ENCODE measurements at places on chromosomes 1 and 21.
A peak's percentile ranks its signal among the peaks of the same experiment; 100 is the strongest.

- no peak for DNase-seq
These were observed 34.4 kb upstream of the PADI1 start for GRCh38 chr1:17170571-17170970.

DNA sequence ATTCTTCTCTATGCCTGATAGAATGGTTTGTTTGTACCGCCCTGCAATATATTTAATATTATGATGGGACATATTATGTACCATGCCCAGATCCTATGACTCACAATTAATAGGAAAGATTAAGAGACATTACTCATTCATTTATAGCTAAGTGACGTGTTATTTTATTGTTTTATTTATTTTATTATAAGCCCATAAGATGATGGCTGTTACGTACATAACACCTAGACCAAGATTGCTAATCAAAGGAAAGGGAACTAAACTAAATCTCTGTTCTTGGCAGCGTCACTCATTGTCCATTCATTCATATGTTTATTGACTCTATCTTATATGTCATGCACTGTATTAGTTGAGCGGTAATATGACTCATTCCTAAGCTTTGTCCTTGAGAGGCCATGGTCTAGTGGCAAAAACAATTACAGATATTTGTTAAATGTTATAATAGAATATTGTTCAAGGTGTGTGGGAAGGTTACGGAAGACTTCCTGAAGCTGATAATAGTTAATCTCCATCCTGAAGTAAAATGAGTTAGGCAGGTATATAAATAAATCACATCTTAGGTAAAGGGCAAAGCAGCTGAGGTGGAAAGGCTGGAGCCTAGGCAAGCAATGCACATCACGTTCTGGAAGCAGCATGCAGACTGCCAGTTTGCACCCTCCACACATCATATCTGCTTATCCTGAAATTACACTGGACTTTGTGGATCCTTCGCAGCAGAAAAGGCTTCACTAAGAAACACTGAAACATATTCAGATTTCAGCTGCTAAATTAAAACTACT is 16.6 kb upstream of the CD55 start:
- no peak for DNase-seq

DNA sequence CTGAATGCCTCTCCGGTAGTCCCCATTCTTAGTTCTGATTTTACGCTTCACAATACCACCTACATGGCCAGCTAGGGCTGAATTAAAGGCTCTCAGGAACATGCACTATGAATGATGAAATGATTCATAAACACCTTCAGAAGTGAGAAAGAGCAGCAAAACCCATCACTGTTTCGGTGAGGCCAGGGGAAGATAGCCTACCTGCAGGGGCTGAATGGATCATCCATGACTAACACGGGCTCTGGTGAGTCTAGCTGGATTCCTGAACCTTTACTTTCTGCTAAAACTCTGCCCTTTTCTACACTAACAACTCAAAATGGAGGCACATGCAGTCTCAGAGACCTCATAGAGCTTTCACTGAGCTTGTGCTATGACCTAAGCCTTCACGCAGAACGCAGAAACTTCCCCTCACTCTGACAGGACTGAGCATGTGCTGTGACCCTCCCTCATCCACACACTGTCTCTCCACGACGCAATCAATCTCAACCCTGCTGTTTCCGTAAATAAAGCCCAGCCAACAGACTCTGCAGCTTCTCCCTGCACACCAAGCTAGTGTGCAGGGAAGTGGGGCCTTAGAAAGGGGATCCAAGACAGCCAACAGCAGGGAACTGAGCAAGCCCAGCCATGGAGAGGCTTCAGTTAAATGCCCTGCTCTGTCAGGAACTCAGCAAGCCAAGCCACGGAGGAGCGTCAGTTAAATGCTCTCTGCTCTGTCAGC is 207.8 kb downstream of the SLC45A1 start:
- peak; percentile 89 for DNase-seq

DNA sequence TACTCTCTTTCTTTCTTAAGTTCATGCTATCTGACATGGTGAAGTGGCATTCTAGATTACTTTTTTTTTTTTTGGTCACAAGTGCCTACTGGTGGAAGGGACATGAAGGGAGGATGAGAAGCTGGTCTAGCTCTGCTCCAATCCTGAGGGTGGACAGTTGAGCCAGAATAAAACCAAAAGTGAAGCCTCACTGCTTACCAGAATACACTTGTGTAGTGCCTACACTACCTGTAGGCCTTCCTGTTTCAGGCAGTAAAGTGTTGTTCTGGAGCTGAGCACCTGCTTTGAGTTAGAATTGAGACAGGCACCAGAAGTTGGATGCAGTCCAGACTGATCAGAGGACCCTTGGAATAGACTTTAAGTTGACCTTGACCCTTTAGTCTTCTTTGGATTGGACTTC is 40.4 kb upstream of the APOBEC4 start:
- DNase-seq, result no peak

DNA sequence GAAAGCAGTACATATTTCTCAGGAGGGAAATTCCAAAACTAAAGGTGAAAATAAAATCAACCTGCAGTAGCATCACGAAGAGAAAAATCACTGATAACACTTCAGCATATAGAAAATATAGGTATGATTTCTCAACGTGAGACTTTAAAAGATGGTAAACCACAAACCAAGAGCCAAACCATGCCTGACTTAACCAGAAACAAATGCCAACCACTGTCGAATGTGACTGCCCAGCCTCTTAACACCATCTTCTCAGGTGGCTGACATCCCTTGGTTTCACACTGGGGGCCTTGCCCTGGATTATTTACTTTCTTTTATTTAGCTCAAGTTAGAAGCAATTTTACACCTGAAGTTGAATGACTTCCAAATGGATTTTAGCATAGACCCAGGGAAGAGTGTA is 10.1 kb downstream of the HMGCS2 start:
- DNase-seq, result no peak

All from NCI-H2081 treated with DMSO at 0.1 percent for 48 hours (cell line).